Right renal cortex interstitium (tissue), 3 donors: ENCODE measurements at places on chromosomes 4 and X. TPM values are rescaled to one million over a fixed set of nuclear protein-coding genes. Genes with fewer than 3 reads are reported as not detected.

DNA sequence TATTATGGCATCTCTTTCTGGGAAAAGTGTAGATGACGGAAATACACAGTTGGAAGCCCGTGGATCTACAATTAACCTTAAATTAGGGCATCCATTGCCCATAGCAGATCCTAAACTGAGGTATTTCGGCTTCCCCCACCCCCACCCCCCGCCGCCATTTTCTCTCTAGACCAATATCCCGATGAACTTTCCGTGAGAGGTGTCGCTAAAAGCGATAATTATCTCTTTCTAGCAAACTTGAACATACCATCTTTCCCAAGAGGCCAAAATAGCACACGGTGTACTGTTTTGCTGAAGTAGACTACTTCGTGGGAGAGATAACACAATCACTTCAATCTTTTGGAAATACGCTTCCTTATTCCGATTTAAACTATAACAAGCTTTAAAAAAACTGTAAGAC lies 554 bp downstream of the KLHL15 start:
- no peak for DNase-seq

DNA sequence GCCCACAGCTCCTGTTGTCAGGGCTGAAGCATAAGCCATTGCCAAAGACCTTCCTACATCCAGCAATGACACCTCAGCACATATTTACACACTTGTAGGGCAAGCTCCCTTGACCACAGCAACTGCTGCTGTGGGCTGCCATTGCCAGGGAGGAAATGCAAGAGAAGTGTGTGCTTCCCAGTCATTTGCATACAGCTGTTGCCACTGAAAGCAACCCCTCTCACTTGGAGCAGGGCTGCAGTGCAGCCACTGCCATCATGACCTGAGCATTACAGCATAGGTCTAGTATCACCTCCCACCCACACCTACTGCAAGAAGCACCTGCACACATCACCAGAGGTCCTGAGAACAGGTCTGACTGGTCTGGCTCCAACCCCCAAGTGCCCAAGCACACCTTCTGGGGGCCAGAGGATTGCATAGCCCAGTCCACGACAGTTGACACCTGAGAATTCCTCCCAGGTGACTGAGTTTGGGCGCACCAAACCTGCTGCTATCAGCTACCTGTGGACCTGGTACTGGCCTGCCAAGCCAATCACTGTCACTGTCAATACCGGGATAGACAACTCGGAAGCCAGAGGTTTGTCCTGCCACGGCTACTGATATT lies 636.5 kb upstream of the SLIT2 start:
- no peak for DNase-seq

- no peak for DNase-seq
These were observed 11.7 kb upstream of the REELD1 start for GRCh38 chr4:146202665-146203064.

- DNase-seq: no peak
These were observed 28.2 kb upstream of the RPS6KA3 start for GRCh38 chrX:20294957-20295356.

DNA sequence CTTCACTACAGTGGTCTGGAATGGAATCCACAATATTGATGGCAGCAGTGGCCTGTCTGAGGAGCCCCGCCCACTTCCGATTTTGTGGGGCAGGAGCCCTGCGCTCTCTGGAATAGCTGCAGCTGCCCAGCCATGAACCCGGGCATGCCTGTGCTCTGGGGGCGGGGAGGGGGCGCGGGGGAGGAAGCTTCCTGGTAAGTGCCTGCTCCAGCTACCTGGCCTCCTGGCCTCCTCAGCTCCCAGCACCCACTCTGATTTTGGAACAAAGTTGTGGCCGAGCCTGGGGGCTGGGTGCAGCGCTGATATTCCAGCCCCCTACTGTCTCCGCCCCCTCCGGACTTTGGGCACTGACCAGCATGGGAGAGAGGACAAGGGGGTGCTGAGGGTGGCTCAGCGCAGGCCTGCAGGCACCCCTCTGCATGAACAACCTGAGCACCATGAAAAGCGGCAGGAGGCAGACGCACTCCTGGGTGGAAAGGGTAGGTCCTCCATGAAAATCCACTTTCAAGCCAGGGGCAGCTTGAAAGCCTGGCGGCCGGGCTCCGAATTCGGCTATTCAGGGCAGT lies 972.7 kb upstream of the AGA start:
- DNase-seq: no peak

- DNase-seq: no peak
These were observed 18.3 kb downstream of the DKC1 start for GRCh38 chrX:154780968-154781367.

- no peak for DNase-seq
These were observed 128.7 kb upstream of the MID1 start for GRCh38 chrX:10749113-10749512.

DNA sequence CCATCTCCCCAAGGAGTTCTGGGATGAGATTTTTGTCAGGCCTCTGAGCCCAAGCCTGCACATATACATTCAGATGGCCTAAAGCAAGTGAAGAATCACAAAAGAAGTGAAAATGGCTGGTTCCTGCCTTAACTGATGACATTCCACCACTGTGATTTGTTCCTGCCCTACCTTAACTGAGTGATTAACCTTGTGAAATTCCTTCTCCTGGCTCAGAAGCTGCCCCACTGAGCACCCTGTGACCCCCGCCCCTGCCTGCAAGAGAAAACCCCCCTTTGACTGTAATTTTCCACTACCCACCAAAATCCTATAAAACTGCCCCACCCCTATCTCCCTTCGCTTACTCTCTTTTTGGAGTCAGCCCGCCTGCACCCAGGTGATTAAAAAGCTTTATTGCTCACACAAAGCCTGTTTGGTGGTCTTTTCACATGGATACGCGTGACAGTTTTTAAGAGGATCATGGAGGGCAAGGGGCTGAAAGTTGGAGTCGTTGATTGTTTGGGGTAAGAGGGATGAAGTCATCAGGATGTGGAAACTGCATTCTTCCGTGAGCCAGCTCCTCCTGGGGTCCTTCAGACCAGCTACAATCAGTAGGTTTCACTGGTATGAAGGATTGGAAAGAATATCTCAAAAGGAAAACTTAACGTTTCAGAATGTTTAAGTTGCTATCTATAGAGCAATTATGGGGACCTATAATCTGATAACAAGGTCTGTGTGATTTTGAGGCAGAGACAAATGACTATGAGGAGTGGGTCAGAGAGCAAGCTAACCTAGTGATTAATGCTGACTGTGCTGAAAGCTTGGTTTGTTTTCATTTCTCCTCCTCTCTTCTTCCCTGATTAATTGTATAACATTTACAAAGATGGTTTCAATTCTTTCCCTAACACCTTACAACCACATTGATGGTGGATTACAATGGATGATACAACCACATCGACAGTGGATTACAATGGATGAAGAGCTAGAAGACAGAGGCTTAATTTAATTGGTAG lies 28.6 kb upstream of the MAGEA11 start:
- no peak for DNase-seq

DNA sequence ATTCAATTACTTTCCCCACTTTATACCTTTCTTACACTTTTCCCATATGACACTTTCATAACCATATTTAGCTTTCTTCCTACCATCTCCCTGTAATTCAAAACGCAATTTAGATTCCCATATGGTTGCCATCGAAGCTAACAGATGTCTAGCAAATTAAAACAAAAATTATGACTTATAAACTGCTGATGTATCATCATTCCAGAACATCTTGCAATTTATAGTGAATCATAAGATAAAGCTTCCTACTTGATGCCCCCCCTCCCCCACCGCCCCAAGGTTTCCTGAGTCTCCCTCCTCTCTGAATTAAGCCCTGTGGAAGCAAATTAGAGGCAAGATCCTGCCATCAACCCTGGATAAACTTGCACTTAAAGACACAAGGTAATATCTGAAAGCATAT lies 5.4 kb downstream of the TSPAN5 start:
- DNase-seq: no peak

- no peak for DNase-seq
These were observed 42.1 kb downstream of the TRIM61 start for GRCh38 chr4:164935363-164935762.

- DNase-seq: no peak
These were observed 18.7 kb downstream of the SETD7 start for GRCh38 chr4:139537292-139537691.

- DNase-seq: no peak
These were observed 392.2 kb downstream of the OPHN1 start for GRCh38 chrX:68041110-68041509.

- no peak for DNase-seq
These were observed 114.5 kb upstream of the SLIT2 start for GRCh38 chr4:20137176-20137575.

DNA sequence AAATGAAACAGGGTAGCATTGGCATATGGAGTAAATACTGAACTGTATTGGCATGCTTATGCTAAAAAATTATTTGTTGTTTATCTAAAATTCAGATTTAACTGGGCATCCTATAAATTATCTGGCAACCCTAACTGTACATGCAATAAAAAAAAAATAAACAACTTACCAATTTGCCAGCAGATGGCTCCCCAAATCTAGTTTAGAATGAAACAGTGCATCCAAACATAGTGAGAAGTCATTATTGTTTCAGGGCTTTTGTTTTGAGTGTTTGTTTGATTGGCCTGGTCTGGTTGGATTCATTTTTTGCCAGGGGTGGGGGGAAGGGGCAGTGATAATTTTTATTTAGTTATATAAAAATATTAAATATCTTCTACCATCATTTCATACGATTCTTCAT lies 12.8 kb upstream of the NSUN7 start:
- no peak for DNase-seq

GRCh38 chr4:121283319-121283718 lies 97.5 kb downstream of the QRFPR start:
- DNase-seq: no peak

DNA sequence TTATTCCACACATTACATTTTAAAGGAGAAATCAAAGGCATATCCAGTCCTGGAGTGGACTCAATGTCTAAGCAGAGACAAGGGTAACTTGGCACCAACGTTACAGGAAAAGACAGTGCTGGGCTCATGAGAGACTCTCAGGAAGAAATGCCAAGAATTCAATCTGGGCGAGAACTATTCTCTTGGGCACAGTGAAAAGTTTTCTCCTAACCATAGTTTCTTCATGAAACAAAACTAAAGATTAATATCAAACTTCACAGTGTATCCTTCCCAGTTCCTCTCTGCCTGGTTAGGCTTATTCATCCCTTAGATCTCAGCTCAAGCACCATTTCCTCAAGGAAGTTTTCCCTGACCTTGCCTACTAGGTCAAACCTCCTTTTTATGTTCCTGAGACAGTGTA lies 109.4 kb upstream of the TLL1 start:
- no peak for DNase-seq

DNA sequence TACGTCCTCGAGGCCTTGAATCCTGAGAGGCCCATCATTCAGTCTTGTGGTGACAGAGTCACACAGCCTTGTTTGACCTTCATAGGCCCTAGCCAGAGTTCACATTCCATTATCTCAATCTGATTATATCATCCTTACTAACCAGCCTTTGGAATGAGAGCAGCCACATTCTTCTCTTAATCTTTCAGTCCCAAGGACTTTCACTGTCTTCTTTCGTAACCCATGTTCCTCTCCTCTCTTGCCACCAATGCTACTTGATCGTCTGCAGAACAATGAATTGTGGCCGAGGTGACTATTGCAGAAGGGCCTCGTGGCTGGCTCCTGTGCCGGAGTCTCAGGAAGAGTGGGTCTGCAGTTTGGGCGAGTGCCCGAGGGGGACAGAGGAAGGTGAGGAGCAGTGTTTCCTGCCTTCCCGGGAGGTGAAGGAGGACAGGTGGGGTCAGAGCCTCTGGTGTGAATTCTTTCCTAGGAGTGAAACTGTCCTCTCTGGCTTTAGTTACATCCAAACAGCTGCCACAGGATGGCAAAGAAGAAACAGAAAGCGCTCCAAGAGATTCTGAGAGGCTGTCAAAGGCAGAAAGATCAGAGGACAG lies 94.6 kb downstream of the LIMCH1 start:
- no peak for DNase-seq

DNA sequence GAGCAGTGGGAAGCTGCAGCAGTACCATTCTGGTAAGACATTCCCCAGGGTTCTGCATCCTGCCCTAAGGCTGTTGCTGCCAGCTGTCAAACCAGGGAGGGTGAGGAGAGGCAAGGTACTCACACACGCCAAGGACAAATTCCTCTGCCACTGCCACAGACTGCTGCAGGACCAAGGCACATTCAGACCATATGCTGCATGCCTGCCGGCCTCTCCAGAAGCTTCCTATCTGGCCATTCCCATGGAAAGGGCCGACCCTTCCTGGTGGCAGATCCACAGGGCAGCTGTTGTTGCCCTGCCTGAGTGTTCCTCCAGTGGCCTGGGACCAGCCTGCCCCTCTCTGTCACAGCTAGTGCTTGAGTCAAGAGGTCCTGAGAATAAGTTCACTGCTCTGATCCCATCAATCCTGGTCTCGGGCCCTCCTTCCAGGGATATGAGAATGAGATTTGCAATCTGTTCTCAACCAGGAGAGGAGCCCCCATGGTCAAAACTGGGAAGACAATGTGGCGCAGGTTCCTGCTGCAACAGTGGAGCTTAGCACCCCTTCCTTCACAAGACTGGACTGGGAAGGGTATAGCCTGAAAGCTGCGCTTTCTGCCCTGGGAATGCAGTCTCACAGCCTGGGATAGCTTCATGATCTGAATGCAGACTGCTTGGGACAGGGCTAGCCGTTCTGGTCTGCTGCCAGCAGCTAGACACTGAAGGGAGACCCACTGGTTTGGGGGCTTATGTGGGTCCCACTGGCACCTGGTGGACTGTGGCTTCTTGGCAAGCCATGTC lies 342.5 kb upstream of the NDST3 start:
- no peak for DNase-seq

NAP1L2 gene
- 4.7 TPM for polyA plus RNA-seq

LRRC66 gene
- 0.64 TPM for polyA plus RNA-seq

CT47A1 gene
- polyA plus RNA-seq: not detected

ATP6AP2 gene
- polyA plus RNA-seq: 219 TPM

TREX2 gene
- 0.24 TPM for polyA plus RNA-seq

COQ2 gene
- polyA plus RNA-seq: 16.5 TPM
